AG09309 (cell line): ENCODE measurements at places on chromosomes 3 and 15.
A peak's percentile ranks its signal among the peaks of the same experiment; 100 is the strongest.

DNA sequence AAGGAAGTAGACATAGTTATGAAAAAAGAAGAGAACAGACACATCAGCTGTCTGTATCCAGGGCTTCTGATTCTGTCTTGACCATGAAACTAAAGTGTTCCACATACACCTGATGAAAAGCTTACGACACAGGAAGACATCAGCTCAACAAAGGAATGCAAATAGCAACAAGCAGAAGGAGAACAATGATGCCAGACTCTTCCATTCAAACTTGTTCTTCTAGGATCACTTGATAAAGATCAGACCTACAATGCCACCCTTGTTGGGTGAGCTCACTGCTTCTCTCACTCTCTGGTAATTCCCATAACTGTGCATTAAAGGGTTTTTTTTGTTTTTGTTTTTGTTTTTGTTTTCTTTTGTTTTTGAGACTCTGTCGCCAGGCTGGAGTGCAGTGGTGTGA, 49.7 kb downstream of the GATM start:
- DNase-seq, result no peak

DNA sequence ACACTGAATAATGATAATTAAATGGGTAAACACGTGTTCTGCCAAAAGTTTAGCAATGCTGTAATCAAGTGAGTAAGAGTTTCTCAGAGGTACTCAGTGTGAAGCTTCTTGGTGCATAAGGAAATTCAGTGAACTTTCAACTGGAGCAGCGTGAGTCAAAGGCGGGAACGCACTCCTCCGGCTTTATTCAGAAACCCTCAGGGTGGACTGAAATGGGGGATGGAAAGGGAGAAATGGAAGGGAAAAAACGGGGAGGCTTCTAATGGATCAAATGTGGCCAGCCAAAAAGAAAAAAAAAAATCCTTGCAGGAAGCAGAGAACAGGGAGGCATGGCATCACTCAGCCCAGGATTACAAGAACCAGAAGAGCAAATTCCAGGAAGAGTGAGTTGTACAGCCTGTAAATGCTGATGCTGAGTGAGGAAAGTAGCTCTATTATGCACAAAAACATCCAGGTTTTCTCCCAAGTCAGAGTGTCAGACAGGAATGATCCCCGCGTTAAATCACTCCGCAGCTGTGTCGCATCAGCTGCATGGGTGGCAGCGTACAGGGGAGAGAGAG, 85.3 kb downstream of the ASB7 start:
- peak; percentile 67 for DNase-seq

- DNase-seq, result no peak
These were observed 32.4 kb upstream of the SAMMSON start for GRCh38 chr3:69967156-69967555.

DNA sequence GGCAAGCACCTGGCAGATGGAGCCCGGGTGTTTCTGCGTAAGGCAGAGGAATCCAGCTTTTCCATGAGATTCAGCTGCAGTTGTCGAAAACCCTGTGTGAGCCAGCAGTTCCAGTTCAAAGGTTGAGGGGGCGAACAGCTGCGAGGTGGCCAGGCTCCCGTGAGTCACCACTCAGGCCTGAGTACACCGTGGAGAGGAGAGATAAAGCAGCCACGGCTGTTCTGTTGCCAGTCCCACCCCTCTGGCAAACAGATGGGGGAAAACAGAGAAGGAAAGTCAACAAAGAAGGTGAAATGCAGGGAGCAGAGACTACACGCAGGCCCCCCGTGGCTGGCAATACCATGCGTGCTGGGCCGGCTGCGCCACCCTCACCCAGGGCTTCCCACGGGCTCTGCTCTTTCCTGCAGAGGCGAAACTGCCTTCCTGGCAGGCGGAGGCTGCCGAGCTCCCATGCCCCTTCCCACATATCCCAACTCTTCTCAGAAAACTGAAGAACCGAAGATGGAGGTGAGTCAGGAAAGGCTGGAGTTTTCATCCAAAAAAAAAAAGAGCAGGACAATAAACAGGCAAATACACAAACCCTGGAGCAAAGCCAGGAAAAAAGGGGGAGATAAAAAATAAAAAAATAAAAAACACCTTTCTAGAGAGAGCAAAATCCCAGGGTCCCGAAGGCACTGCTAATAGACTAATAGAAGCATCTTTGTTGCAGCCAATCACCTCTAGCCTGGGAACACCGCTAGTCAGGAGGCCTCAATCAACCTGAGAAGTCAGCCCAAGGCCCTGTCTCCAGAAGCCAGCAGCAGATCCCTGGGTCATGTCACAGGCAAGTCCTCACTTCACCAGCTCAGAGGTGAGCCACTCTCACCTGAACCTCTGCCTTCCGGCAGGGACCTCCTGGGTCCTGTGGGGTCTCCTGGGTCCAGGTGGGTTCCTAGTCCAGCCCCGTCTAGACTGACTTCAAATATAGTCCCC, 37.7 kb downstream of the FAM174B start:
- DNase-seq, result no peak

DNA sequence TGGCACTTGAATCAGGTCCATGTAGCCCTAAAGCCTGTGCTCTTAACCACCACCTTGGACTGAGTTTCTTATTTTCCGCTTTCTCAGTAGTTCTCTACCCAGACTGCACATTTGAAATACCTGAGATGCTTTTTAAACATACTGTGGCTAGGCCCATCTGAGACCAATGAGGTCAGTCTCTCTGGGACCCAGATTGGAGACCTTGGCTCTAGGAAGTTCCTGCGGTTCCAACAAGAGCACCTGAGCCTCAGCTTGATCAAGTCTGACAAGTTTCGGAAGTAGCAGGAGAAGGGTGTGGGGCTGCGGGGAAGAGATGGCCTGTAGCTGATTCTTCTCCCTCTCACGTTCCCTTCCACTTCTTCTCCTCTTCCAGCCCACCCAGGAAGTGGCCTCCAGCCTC, 11.5 kb upstream of the TSEN2 start:
- DNase-seq, result no peak
